ENCODE measurements at places on chromosomes 7 and 10.

- DNase-seq, result no peak
Measured at GRCh38 chr7:104772405-104773345, 241.3 kb upstream of the KMT2E start.

GRCh38 chr10:69224862-69225657 lies 4.9 kb downstream of the HKDC1 start:
- DNase-seq, result no peak

DNA sequence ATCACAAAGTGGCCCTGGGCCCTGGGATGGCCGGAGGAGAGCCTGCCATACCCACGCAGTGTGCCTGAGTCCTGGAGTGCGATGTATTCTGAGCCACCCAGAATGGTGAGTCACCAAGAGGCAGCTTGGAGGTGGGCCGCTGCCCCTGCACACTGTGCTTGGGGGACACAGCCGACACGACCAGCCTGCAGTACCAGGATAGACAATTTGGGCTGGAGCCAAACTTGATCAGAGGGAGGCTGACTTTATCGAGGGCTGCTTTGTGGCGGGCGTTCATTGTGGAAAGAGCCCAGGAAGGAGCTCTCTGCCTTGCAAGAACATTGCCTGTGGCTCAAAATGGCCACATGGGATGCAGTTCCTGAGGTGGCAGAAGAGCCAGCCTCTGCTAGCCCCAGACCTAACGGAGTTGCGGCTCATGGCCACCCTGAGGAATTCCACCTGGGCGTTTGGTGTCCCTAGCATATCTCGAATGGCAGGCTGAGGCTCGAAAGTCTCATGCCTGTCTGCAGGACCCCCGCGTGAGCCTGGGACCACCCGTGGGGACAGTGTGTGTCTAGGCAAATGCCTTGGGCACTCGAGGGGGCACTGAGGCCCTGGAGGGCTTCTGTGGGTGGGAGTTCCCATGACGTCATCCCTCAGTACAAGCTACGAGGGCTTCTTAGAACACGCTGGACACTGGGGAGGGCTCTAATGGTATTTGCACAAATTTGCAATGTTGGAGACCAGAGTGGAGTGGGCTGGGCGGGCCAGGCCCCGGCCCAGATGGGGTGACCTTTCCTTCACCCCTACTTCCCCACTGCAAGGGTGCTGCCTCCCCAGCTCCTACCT lies 79.7 kb downstream of the LHPP start:
- no peak for DNase-seq

DNA sequence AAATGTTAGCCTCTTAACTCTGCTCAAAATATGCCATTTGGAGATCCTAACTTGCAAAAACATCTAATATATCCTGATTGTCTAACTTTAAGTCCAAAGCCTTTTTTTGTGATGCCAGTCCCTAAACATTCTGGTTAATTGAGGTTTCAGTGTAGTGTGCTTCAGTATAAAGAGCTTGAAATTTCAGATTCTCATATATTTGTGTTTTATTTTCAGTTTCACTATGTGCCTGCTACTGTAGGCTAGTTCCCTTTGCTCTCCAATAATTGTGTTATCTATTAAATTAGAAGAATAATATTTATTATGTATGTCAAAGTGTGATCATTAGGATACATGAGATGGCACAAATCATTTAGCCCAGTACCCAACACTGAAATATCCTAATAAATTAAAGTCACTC lies 1361.2 kb downstream of the XPNPEP1 start:
- no peak for DNase-seq

DNA sequence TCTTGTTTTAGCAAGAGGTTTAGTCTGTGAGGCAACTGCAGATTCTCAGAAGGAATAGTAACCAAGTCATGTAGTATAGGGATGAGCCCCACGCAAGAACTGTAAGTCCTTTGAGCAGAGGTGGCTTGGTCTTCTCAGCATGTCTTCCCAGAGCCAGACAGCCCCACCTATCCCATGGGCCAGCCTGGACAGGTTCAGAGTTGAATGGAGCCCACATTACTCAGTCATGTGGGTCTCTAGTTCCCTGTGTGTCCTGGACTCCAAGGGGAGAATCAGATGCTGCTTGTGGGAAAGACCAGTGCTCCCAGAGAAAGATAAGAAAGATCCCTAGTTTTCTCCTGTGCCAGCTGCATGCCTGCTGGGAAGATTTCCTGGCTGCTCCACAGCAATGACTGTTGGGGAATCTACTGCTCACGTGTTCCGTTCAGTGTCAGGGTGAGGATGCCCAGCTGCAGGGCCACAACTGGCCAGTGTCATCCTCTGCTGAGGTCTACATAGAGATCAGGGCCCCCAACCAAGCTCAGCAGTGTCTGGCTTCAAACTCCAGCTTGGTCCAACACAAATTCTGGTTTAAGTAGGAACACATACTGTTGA lies 66.9 kb upstream of the UNC5B start:
- DNase-seq, result no peak

DNA sequence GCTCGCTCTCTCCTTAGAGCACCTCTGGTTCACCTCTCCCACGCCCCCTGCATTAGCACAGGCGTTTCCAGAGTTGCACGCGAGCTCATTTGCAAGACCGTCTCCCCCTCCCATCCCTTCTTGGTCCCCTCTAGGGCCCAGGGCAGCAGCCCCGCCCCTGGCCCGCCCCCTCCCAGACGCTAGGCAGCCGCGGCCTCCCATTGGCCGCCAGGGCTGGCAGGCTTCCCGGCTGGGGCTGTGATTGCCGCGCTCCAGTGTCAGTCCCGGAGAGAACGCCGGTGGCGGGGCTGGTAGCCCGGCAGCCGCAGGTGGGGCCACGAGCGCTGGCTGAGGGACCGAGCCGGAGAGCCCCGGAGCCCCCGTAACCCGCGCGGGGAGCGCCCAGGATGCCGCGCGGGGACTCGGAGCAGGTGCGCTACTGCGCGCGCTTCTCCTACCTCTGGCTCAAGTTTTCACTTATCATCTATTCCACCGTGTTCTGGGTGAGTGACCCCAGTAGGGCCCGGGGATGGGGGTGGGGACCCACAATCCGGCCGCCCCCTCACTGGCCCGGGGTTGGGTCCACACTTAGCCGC lies at the start of gene TSPAN15:
TSPAN15 (plus strand) TSS at position 257 of the 575 bp plus-strand sequence; CDS start at position 387, 130 bp downstream.
- DNase-seq, result peak; percentile 50

DNA sequence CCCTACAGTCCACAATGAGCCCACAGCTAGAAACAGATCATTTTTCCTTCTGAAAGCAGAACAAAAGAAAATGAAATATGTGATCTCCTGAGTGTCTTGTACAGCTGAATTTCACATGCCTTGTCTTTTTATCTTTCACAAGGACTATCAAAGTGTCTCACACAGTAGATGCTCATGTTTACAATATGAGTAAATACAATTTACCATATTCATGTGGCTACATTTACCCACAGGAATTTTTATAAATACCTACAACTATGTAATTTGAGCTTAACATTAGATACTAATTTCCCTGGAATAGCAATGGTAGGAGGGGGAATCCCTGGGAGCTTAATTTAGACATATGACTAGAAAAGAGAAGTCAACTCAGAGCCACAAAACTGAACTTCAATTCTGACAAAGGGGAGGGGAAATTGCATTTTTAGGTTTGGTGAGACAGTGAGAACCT lies 186.2 kb downstream of the MACC1 start:
- DNase-seq, result no peak

GRCh38 chr10:122894261-122894944 lies 15.0 kb upstream of the FAM24B start:
- DNase-seq, result no peak

DNA sequence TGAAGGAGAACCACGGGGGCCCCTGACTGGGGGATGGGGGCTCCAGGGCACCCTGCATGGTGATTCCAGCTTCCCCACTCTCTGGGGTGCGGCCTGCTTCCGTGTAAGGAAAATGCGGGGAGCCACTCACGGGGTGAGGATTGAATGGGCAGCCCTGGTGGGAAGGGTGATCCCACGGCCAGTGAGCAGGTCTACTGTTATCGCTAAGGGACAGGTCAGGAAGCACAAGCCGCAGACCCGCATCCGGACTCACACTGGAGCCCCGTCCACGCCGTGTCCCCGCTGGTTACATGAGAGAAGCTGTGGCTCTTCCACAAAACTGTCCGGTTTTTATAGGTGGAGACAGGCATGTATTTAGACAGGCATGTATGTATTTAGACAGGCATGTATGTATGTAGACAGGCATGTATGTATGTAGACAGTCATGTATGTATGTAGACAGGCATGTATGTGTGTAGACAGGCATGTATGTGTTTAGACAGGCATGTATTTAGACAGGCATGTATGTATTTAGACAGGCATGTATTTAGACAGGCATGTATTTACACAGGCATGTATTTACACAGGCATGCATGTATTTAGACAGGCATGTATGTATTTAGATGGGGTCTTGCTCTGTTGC lies 5.7 kb downstream of the PSMG3 start:
- no peak for DNase-seq

- DNase-seq, result no peak
Measured at GRCh38 chr10:71496927-71497762, 100.4 kb downstream of the CDH23 start.

GRCh38 chr7:155469-155900 lies 36.9 kb upstream of the FAM20C start:
- DNase-seq, result no peak

DNA sequence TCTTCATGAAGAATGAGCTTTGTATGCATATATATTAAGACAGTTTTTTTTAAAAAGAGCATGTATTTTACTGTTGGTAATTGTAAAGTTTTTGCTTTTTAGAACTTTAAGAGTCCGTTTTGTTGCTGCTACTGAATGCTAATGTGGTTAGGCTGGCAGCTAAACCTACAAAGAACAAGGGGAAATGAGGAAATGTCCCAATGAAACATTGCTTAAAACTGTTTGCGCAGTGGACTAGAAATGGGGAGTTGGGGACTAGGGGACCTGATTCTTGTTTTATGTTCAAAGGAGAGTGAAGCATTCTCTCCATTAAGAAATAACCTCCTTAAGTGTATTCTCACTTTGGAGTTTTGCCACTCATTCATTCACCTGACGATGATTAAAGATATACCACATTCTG lies 5.7 kb downstream of the NRF1 start:
- DNase-seq, result no peak

DNA sequence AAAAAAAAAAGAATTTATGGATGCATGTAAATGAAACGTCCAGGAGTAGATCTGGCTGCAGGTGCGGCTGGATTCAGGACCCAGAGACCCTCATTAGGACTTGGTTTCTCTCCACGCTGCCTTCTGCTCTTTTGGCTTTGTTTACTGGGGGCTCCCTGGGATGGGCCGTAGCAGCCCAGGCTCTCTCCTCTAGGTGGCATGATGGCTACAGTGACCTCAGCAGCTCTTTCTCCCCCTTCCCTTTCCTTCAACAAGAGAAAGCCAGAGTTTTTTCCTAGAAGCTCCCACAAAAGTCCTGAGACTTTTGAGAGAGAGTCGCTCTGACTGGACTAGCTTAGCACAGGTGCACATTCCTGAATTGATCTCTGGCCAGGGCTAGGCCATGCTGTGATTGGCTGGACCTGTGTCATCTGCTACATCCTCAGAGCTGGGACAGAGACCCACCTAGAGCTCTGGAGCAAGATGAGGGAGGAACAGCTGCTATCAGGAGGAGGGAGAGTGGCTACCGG lies 67.8 kb upstream of the PDCD4 start:
- DNase-seq, result no peak

DNA sequence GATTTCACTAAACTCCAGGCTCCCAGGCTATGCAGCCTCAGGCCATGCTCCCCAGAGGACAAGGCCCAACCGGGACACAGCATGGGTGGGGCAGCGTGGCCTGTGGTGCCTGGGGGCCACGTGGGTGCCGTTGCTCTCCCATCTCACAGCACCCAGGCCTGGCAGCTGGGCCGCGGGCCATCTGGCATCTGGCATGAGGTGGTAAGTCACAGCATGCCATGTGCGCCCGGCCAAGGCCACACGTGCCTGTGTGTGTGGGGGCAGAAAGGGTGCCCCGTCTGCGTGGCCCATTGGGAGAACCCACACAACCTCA lies 204.1 kb downstream of the EBF3 start:
- DNase-seq, result no peak

DNA sequence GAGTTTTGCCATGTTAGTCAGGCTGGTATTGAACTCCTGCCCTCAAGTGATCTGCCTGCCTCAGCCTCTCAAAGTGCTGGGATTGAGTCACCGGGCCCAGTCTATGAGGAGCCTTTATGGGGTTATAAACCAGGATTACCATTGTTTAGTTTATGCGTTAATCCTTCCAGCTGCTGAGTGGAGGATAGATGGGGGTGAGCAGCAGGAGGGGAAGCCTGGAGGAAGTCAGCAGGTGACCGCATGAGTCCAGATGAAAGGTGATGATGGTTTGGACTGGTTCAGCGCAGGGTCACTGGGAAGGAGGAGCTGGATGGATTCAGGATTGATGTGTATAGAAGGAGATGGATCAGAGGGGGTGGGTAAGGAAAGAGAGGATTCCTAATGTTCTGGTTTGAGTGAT lies 197.1 kb downstream of the ADAM12 start:
- no peak for DNase-seq

GRCh38 chr7:79982141-79982770 lies 152.4 kb upstream of the GNAI1 start:
- no peak for DNase-seq

- DNase-seq, result no peak
Measured at GRCh38 chr10:69574571-69574978, 1.4 kb upstream of the NEUROG3 start.

- no peak for DNase-seq
Measured at GRCh38 chr7:88835147-88835728, 39.7 kb upstream of the TEX47 start.

DNA sequence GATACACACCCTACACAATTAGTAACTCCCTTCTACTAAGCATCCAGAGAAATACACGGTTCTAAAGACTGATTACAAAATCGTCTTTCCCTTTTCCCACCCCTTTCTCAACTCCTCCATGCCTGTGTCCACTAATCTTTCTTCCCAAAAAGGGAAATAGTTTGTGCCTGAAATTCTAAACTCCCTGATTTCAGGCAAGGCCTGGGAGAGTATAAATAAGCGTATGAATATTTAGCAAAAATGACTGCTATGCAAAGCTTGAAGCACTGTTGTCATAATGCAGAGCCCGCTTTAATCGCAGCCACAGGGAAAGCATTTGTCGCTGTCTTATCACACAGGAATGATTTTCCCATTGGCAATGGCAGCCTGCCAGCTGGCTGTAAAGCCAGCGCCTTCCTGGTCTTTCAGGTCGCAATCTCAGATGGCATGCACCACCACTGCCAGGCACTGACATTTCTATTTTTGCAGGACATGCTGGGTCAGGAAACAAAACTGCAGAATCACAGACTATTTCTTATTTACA lies 142.9 kb upstream of the PCGF5 start:
- DNase-seq, result peak; percentile 13

DNA sequence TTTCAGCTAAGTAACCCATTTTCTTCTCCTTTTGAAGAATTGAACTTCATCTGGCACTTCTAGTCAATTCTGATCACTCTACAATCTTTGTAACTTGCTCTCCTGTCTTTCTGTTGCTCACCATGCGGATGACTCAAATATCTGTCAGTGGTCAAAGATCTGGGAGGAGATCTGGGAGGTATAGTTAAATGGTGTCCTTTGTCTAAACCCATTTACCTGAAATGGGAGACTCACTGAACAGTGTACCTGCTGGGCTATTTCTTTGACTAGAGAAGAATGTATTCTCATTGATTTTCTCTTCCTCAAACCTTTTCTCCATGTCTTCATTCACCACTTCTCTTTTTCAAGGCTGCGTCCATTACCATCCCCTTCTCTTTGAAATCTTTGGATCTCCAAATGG lies 42.0 kb upstream of the PCLO start:
- no peak for DNase-seq

GRCh38 chr10:70849582-70850016 lies 33.9 kb downstream of the SGPL1 start:
- no peak for DNase-seq

- DNase-seq, result no peak
Measured at GRCh38 chr7:16270844-16271243, 150.5 kb downstream of the CRPPA start.

- peak; percentile 42 for DNase-seq
Measured at GRCh38 chr7:17626235-17626634, 314.1 kb downstream of the SNX13 start.

- no peak for DNase-seq
Measured at GRCh38 chr10:64320448-64320847, 799.2 kb downstream of the REEP3 start.

All from DMS79 (cell line).